GM13977 (cell line): ENCODE measurements at places on chromosomes 11 and 22.

GRCh38 chr11:133940034-133940433, 16.7 kb downstream of the IGSF9B start:
- DNase-seq = no peak

DNA sequence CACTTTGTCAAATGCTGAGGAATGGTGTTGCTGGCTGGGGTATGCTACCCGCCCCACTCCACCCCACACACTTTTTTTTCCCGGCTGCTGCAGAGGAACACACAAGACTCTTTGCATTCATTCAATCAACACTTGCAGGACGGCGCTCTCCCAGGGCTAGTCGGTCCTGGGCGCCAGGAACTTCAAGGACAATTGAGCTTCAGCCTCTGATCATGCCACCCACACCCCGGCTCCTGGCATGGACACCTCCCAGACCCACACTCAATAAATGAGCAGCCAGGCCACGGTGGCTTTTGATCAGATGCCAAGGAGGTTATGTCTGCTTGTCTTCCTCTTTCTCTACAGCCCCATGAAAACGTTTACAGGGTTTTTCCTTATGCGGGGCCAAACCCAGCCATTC, 19.8 kb downstream of the TPST2 start:
- no peak for DNase-seq

GRCh38 chr22:32100711-32101110, 57.6 kb downstream of the SLC5A1 start:
- no peak for DNase-seq

DNA sequence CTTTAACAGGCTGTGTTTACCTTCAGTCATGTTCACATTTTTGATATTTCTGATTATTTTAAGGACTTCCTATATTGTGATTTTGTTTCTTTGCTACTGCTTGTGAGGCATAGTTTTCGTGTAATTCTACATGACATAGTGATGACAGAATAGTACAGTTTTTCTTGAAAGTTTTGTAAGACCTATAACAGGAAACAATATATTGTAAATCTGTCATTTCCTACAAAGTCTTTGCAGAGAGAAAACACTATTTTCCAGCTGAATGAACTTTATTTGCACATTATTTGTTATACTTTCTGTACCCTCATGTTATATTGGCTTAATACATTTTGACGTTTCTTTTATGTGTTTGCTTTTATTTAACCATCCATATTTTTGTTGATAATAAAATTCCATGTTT, 191.1 kb downstream of the TMEM135 start:
- no peak for DNase-seq

GRCh38 chr22:24133187-24133965, 47.9 kb upstream of the SUSD2 start:
- DNase-seq = no peak

- no peak for DNase-seq
Observed at GRCh38 chr22:45317551-45318167, 7.9 kb downstream of the FAM118A start.

GRCh38 chr11:128603003-128603696, 15.8 kb upstream of the ETS1 start:
- DNase-seq = no peak

DNA sequence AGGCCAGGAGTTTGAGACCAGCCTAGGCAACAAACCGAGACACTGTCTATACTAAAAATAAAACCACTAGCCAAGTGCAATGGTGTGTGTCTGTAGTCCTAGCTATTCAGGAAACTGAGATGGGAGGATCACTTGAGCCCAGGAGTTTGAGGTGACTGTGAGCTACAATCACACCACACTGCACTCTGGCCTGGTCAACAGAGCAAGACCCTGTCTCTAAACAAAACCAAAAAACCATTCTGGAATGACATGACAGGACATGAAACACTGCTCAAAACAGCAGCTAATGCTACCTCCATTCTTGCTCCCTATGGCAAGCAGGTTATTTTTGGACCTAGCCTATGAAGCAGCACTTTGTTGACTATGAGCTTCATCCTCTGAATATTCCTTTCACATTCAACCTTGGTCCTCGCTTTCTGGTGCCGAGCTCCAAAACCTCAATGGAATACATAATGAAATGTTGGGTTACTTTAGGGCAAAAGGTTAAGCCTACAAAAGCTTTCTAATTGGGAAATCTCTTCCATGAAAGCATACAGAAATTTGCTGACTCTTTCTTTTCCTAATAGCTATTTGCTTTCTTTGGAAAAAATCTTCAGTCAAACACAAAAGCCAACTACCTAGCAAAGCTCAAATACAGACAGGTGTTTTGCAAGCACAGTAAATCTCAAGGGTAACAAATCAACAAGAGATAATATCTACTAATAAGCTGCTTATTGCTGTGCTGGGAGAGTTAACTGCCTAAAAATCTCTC, 21.1 kb downstream of the SIK3 start:
- no peak for DNase-seq

- no peak for DNase-seq
Observed at GRCh38 chr11:45073685-45074141, 72.7 kb upstream of the PRDM11 start.

- DNase-seq = no peak
Observed at GRCh38 chr22:32605576-32605975, 131.0 kb downstream of the FBXO7 start.

GRCh38 chr11:43835104-43835503, 45.5 kb upstream of the ALKBH3 start:
- DNase-seq = no peak

GRCh38 chr22:44383064-44383575, 70.4 kb upstream of the SHISAL1 start:
- DNase-seq = no peak

DNA sequence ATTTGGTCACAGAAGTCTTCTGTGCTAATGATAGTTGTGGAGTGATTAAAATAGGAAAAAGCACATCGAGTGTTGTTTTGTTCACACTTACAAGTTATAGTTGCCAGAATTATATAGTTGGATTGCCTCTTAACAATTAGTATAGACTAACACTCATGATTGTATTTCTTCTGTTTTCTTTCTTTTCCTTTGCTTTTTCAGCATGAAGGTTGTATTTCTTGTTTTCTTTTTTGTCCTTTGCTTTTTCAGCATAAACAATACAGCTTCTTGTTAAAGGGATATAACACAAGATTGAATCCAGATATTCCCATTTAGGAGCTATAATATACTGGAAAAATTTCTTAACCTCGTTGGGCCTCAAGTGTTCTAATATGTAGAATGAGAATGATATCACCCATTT, 31.1 kb downstream of the ACER3 start:
- no peak for DNase-seq

DNA sequence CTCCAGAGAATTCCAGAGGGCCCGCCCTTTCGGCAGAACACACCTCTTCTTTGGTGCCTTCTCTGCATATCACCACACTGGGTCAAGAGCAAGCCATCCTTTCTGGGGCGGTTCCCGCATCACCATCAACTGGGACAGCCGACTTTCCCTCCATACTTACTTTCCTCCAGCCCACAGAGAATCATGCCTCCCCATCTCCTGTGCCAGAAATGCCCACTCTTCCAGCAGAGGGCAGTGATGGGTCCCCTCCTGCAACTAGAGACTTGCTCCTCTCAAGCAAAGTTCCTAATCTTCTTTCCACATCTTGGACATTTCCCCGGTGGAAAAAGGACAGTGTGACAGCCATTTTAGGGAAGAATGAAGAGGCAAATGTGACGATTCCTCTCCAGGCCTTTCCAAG, 157.7 kb downstream of the C11orf91 start:
- peak; percentile 74 for DNase-seq

DNA sequence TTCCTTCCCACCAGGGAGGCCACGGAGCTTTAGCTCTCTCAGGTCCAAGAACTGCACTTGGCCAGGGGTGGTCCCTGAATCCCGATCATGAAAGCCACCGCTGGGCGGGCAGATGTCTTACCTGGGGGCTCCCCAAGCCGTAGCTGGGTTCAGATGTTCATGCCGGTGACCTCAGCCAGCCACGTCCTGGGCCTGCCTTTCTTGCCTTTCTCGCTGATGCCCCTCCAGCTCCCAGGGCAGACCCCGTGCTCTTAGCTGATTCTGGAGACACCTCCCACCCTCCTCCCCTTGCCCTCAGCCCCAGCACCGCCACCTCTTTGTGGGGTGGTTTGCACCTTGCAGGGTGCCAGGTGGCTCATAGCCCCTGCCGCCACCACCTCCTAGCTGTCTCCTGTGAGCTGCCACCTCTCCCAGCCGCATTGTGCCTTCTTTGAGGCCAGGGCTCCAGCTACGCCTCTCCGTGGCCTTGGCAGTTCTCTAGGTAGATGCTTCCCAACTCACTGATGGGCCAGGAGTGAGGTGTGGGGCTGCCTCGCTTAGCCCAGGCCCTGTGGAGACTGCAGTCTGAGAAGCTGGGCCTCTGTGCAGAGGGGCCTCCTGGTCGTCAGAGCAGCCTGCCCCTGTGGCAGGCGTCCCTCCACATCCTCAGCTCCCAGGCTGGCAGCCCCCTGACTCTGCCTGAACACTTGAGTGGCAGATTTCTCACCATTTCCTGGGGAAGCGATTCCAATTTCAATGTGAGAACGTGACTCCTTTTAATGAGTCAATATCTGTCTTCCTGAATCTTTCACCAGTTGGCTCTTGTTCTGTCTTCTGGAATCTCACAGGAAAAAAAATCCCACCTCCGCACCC, 97.6 kb upstream of the B3GAT1 start:
- DNase-seq = no peak

- peak; percentile 39 for DNase-seq
Observed at GRCh38 chr22:29635734-29636357, 32.4 kb downstream of the NF2 start.

DNA sequence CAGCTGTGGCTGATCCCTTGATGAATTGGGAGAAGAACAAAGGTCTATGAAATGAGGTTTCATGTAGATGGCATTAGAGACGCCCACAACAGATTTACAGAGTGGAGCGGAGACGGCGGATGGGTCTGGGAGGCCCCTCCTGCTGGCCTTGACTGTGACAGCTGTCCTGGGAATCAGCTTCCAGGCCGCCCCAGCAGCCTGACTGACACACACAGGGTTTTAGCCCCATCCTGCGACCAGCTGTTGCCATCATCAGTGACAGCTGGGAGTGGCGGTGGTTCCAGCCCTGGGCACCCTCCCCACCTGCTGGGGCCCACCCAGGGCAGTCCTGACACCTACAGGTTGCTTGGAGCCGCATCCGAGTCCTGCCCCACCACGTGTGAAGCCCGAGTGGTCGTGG, 64.0 kb upstream of the PPP6R3 start:
- DNase-seq = no peak

DNA sequence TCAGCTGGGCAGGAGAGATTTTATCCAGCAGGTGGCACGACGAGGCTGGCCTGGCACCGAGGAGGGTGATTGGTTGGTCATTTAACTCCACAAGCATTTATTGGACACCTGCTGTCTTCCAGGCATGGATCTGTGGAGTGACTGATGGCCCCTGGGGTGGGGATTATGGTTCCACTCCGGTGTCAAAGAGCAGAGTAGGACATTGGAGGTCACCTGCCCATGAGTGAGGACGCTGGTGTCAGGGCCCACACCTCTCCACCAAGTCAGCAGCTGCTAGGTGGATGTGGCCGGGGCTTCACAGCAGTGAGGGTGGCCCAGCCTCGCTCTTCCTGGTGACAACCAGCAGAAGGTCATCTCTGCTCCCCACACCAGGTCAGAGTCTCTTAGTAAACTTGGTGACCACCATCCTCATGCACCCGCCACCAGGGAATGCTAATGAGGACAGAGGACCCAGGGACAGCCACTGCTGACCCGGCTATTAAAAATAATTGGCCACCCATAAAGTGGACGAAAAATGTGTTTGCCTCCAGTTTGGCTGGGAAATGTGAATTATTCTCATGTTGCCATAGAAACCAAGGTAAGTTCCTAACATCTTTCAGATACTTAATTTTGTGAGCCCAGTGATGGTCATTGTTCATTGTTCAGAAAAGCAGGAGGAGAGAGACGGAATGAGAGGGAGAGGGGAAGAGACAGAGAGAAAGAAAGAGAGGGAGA, 428.7 kb downstream of the TBC1D22A start:
- DNase-seq = no peak

DNA sequence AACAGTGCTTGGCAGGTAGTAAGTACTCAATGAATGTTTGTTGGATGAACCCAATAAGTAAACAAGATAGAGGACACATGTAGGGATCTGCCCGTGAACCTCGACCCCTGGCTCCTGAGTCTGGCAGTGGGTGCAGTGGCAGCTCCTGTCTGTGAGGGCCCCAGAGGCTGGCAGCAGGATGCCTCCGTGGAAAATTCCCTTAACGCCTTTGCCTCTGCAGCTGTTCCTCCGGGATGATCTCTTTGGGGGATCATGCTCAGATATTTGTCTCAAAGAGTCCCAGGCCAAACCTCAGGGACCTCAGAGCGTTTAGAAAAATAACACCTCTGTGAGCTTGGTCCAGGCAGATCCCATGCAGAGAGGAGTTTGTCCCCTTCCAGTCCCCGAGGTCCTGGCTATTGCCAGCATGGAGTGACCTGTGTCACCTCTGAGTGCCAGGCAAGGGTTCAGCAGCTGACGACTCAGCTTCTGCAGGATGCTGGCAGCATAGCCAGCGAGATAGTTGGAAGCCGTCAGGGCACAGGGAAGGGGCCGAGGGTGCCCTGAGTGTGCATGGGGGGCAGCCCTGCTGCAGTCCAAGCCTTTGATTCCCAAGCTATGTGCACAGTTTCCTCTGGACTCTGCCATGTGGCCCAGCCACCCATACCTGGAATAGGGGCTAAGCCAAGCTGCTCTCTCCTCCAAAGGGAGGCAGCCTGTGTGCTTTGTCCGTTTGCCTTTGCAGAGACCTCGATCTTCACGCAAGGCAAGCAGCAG, 613 bp upstream of the MCHR1 start:
- DNase-seq = no peak

DNA sequence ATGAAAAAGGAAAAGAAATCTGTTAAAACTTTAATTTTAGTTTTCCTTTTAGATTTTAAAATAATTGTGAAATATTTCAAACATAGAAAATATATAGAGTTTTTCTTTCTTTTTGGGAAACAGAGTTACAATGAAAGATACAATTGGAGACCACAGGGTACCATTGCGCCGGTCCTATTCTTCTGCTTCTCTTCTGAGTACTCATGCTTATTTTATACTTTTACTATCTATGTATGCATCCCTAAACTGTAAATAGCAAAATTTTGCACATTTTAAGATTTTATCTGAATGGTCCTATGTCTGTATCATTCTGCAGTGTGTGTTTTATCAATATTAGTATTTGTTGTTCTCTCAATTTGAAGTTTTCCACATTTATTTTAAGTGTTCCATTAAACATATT, 65.0 kb downstream of the EHF start:
- no peak for DNase-seq

DNA sequence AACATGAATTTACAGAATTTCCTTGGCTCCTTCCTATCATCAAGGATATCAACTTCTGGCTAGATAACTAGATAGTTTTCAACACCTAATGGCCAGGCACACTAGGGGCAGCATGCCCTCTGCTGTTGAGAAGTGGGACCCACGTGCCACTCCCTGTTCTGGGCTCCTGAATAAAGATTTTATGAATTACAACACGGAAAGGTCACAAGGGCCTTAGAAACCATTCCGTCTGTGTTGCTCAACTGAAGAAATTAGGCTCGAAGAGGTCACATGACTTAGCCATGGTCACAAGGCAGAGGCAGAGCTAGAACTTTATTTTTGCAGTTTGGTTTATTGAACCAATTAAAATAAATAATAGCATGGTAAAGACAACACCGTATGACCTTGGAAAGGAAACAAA, 36.0 kb downstream of the PRCP start:
- DNase-seq = peak; percentile 30

- DNase-seq = no peak
Observed at GRCh38 chr11:69750108-69750850, 24.9 kb downstream of the FGF4 start.

- DNase-seq = no peak
Observed at GRCh38 chr11:74417379-74417804, 19.2 kb upstream of the PGM2L1 start.

- DNase-seq = no peak
Observed at GRCh38 chr22:24002851-24003250, 2.4 kb downstream of the GSTT4 start.
